NCI-H187 (cell line): ENCODE measurements at places on chromosomes 1 and 21.

- DNase-seq, result no peak
Observed at GRCh38 chr1:111620441-111620971, 917 bp downstream of the RAP1A start.

DNA sequence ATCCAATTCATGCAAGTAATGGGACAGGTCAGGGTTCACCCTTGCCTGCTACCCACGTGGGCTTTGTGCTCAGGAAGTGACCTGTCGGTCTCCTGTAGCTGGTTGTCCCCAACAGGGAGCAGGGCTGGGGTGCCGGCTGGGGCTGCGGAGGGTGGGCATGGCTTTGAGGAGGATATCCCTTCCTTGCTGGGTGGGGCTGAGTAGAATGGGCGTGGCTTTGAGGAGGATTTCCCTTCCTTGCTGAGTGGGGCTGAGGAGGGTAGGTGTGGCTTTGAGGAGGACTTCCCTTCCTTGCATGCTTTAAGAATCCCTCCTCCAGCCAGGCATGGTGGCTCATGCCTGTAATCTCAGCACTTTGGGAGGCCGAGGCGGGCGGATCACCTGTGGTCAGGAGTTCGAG lies 151.3 kb downstream of the CLIC6 start:
- DNase-seq, result no peak

GRCh38 chr1:162072740-162073139 lies 3.2 kb downstream of the NOS1AP start:
- DNase-seq, result no peak

DNA sequence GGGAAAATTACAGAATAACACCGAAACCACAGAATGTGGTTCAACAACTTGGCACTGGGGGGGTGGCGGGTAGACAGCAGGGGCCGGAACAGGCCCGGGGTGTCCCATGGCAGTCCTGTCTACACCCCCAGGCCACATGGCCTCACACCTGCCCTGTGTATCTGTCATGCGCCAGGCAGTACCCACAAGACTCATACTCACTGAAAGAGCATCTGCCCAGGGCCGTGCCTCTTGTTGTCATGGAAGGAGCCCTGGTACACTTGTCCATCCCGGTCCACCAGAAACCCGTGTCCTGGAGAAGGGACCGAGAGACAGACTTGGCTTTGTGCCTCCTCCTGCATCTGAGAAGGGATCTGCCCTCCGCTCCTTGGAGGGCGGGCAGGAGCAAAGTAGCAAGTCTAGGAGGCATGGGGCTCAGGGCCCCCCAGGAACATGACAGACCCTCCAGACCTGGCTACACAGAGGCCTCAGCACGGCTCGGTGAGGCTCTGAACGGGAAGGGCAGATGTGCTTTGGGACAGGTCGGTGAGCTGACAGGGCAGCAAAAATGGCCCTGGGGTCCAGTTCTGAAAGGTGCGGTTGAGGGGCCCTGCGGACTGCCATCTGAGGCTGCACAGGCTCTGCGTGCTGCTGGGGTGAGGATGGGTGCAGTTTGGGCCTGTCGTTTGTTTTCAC lies 5.6 kb downstream of the MORN1 start:
- no peak for DNase-seq
